ENCODE measurements at places on chromosomes 11 and 22. TPM values are rescaled to one million over a fixed set of nuclear protein-coding genes. Genes with fewer than 3 reads are reported as not detected.

The FAU gene
- 817 TPM for polyA plus RNA-seq

The C11orf65 gene
- polyA plus RNA-seq = 0.31 TPM

The ABCC8 gene
- polyA plus RNA-seq = 0.29 TPM

The MOV10L1 gene
- 0.22 TPM for polyA plus RNA-seq

The JAML gene
- polyA plus RNA-seq = 7.0 TPM

The CD3G gene
- polyA plus RNA-seq = 0.45 TPM

The PACSIN2 gene
- 20.3 TPM for polyA plus RNA-seq

The TNNT3 gene
- polyA plus RNA-seq = 7.1 TPM

The FADS3 gene
- 7.2 TPM for polyA plus RNA-seq

The PHF21B gene
- polyA plus RNA-seq = 0.08 TPM
